RWPE1 (cell line): ENCODE measurements at places on chromosomes 3 and 15.
A peak's percentile ranks its signal among the peaks of the same experiment; 100 is the strongest.

GRCh38 chr3:27423463-27423862, 54.3 kb upstream of the NEK10 start:
- DNase-seq = peak; percentile 5

- peak; percentile 39 for DNase-seq
These were observed 587 bp downstream of the PIGX start for GRCh38 chr3:196712514-196713413.

- no peak for DNase-seq
These were observed 211.5 kb upstream of the P2RY1 start for GRCh38 chr3:152623286-152623911.

- no peak for DNase-seq
These were observed 15.4 kb downstream of the PTX3 start for GRCh38 chr3:157452097-157452496.

DNA sequence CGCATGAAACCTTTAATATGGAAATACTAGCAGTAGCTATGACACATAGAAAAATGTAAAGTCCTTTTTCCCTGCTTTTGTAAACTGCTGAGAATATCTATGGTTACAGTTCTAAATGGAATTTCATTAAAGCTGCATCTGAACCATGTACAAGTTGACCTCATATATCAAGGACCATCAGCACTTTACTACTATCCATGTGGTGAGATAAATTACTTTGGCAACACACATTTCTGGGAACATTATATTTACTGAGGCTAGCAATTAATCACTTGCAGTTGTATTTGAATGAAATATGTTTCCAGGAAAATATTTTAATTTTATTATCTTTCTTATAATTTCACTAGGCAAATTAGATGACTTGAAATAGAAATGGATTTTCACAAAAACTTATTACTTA, 545.5 kb downstream of the NAALADL2 start:
- no peak for DNase-seq

DNA sequence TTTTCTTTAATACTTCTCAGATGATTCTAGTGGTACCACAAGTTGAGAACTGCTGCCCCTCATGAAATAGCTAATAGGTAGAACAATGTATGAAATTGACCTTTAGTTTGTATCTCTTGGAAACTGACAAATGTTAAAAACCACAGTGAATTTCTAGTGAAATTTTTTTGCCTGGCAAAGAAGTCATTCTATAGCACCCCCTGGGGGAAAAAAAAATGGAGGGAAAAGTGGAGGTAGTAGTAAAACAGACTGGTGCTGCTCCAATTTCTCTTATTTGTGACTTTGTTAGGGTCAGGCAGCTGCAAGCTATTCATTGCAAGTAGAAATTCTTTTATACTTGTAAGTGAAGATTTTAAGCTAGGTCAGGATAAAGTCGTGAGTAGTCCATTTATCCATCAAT, 605.0 kb downstream of the NLGN1 start:
- DNase-seq = no peak

DNA sequence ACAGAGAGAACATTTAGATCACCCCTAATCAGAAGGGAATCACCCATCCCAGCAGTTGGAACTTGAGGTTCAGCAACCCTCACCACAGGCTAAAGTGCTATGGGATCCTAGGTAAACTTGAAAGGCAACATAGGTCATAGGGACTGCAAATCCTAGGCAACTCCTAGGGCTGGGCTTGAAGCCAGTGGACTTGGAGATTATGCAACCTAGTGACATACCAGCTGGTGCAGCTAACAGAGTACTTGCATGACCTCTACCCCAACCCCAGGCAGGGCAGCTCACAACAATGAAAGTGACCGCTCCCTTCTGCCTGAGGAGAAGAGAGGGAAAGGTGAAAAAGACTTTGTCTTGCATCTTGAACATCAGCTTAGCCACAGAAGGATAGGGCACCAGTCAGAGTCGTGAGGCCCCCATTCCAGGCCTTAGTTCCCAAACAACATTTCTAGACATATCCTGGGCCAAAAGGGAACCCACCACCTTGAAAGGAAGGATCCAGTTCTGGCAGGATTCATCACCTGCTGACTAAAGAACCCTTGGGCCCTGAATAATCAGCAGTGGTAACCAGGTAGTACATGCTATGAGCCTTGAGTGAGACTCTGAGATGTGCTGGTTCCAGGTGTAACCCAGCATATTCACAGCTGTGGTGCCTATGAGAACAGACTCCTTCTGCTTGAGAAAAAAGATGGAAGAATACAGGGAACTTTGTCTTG, 37.6 kb upstream of the FBN1 start:
- no peak for DNase-seq

- no peak for DNase-seq
These were observed 1248.4 kb downstream of the NSUN3 start for GRCh38 chr3:95311272-95311671.

DNA sequence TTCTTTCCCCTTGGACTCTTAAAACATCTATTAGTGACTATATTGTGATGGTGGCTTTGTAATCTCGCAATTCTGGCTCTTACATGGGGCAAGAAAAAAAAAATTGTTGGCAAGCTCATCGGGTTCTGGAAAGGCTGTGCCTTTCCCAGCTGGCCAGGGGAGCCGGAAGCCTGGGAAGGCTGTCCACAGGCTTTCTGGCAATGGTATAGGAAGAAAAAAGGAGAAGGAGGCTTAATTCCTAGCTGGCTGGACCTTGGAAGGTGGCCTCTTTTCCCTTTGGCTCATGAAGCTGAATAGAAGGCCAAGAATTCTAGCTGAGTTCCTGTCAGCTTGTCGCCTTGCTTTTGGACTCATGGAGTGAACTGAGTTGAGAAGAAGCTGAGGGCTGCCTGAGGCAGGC, 243.5 kb upstream of the SEMA6D start:
- no peak for DNase-seq

DNA sequence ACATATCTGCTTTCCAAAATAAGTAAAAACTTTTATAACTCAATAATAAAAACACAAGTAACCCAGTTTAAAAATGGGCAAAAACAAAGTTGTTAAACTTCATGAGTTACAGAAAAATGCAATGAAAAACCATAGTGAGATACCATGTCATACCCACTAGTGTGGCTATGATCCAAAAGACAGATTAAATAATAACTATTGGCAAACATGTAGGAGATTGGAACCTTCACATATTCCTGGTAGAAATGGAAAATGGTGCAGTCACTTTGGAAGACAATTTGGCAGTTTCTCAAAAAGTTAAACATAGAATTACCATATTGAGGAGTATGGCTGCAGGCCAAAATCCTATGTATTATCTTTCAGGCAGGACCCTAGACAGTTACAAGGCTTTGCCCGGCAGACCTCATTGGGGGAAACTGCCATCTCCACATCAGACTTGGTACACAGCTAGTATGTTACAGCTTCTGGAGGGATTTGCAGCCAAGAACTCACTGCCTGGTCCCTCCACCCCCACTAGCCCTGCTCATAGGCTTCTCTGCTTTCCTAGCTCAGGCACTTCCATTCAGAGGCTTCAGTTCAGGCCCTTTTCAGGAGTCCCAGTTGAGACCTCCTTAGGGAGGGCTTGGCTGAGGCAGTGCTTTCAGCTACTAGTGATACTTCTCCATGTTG, 147.8 kb downstream of the NEK10 start:
- no peak for DNase-seq

DNA sequence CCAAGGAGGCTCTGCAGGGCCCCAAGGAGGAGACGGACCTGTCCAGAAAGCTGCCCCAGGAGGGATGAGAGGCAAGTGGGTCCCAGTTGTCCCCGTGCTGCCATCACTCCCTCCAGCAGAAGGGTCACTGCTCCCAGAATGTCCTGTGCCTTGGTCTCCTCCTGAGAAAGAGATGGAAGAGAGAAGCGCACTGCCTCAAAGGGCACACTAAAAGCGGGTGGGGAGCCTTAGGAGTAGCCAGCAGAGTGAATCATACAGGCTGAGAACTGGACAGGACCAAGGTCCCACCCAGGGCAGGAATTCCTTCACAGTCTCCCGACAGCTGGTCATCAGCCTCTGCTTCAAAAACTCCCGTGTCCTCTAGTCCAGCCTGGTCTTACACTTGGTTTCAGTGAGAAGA, 4.6 kb downstream of the THPO start:
- DNase-seq = no peak

- no peak for DNase-seq
These were observed 14.7 kb upstream of the KLF13 start for GRCh38 chr15:31311735-31312619.

DNA sequence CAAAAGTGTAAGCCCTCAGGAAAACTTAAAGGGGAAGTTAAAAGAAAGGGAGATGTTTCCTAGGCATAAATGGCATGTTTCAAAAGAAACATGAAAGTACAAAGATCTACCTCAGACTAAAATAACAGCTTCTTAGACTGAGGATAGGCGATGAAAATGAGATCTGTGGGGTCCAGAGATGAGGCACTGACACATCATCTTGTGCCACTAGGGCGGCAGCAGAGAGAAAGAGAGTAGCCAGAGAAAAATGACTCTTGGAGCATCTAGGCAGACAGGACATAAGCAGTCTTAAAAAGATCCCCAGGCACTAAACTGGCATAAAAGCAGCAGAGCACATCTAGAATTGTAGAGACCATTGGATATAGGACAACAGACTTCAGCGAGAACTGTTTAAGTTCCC, 42.5 kb upstream of the RFX7 start:
- DNase-seq = no peak

GRCh38 chr3:133474251-133474801, 74.5 kb downstream of the BFSP2 start:
- no peak for DNase-seq

GRCh38 chr15:89845305-89845893, 30.7 kb upstream of the ANPEP start:
- peak; percentile 86 for DNase-seq

DNA sequence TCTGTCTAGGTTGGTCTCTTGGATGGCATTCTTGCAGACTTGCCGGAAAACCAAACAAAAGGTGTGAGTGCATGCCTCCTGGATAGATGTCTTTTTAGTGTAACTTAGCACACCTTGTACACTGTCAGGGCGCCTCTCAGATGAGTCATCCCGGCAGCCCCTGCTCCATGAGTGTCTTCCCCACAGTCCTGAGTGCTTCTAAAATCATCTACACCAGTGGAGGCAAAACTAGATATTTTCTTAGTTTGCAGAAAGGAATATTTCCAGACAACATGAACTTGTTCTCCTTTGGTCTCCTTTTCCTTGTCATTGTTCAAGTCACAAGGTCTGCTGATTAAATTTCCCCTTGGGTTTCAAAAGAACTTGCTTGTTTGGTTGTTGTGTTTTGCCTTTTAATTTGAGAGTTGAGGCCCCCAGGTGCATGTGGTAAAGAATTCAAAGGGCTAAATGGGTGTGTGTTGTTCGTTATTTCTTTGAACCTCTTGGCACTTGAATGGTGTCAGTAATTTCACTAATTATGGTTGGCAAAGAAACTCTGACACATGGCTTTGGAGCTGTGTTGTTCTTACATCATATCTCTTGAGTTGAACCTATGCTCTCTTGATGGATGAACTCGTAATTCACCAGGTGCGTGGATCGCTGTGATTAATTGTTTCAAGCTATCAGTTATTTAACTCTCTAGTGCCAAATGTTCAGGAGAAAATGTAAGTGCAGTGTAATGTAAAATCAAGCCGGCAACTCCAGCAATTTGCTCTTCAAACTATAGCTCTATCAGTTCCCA, 98.2 kb downstream of the IGF1R start:
- DNase-seq = no peak

DNA sequence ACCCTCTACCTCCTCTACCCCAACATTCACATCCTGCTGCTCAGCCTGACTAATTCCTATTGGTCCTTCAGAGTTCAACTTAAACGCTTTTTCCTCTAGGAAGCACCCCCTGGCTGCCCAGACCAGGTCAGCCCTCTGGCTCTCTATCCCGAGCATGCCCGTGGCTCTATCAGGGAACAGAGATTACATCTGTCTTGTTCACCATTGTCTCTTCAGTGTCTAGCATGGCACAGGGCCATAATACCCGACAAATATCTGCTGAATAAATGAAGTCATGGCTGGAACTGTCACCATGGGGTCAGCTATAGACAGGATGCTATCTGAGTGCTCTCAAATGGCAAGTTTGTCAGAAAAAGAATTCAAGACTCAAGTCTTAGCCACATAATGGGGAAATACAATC, 296.9 kb upstream of the CHRNA7 start:
- DNase-seq = no peak

DNA sequence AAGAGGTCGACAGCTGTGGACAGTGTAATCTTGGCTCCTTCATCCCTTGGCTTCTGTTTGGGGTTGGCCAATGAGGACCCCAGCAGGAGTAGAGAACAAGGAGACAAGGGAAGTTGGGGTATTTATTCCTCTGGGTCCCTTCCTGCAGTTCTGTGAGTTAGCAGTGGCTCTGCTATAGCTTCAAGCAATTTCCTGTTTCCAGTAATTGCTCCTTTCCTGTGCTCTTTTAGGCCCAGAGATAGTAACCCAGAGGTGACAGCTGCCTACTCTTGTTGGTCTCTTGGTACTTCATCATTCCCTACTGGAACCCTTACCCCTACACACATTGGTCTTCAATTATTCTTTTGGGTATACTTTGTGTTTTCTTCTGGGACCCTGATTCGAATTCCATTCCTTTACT, 92.9 kb downstream of the NR1D2 start:
- DNase-seq = no peak

GRCh38 chr3:57746156-57747010, 9.7 kb upstream of the SLMAP start:
- no peak for DNase-seq

- DNase-seq = no peak
These were observed 126.4 kb downstream of the ADAMTS9 start for GRCh38 chr3:64561325-64561843.
